Femur (tissue), 1 donor: ENCODE measurements at places on chromosomes 13 and 19.

- DNase-seq = no peak
These were observed 581.3 kb downstream of the DACH1 start for GRCh38 chr13:71285700-71286099.

GRCh38 chr13:74987124-74987690, 494.8 kb downstream of the TBC1D4 start:
- DNase-seq = no peak

DNA sequence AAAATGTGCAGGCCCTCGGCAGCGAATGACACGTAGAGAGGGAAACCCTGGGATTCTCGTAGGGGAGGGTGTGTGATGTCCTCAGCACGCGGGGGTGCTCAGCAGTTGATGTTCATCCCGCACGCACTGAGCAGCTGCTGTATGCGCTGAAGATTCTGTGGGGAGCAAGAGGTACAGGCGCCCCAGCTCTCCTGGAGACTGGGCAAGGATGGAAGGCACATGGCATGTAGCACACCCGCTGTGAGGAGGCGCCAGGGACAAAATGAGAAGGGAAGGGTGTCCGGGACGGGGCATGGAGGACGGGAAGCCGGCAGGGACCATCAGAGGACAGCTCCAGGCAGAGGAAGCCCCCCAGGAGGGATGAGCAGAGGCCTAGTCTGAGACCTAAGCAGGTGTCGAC, 15.4 kb downstream of the ATP11A start:
- DNase-seq = no peak

GRCh38 chr19:43439032-43439708, 24.5 kb downstream of the TEX101 start:
- no peak for DNase-seq
